ENCODE measurements at places on chromosomes 3 and 15.
A peak's percentile ranks its signal among the peaks of the same experiment; 100 is the strongest.

DNA sequence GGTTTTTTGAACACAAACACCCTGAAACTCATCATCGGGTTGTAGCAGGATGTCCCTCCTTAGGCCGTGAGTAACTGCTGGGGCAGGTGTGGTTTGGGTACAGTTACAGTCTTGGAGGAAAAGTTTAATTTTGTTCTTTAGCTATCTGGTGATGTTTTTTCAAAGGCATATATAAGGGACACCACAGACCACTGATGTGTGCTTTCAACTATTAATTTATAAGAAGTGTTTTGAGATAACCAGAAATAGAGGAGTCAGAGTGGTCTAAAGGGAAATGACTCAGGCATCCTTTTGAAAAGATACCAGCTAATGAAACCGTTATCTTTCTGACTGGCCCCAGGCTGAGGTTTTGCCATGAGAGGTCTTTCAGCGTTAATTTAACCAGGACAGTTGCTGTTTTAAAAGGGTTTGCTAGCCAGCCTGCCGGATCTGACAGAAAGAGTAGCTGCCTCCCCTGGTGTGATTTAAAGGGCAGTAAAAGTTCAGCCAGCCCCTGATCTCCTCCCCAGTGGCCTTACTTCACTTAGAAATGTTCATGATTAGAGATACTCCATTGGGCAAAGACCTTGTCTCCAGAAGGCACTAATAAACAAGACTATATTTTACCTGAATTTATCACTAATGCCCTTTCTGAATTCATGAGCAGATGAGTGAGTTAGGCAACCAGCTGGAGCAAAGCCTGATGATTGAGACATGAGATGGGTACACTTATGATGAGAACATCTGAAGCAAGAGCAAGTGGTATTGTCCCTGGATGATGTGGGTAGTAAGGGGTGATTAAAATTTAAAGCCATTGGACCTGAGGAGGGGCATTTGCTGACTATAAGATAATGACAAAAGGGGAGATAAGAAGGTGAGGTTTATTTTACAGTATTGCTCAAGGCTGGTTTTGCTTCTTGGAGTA, 482.5 kb upstream of the TBL1XR1 start:
- no peak for DNase-seq

- DNase-seq: peak; percentile 92
These were observed 116.2 kb downstream of the MFSD1 start for GRCh38 chr3:158918008-158918407.

- DNase-seq: peak; percentile 98
These were observed 57.6 kb upstream of the NR2E3 start for GRCh38 chr15:71752604-71753289.

GRCh38 chr3:133747907-133748639, 1.9 kb downstream of the TF start:
- no peak for DNase-seq

DNA sequence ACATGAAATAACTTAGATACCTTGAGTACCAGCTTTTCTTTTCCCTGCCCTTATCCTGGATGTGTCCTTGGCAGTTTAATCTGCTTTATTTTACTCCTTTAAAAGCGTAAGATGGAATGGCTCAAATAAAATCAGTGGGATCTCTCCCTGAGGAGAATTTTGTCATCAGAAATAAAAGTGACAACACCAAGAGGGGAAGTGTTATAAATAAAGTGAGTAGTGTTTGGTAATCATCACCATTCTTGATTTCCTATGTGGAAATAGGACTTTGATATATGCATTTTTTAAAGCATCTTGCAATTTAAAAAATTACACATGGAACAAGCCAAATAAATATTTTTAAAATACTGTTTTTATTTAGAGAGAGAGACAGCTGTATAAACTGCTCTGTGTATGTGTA, 76.5 kb downstream of the MBNL1 start:
- no peak for DNase-seq

GRCh38 chr3:141511361-141511760, 24.5 kb downstream of the RASA2 start:
- DNase-seq: no peak

Measured in HT-29 (cell line).